ENCODE measurements at places on chromosomes 13 and 19.

DNA sequence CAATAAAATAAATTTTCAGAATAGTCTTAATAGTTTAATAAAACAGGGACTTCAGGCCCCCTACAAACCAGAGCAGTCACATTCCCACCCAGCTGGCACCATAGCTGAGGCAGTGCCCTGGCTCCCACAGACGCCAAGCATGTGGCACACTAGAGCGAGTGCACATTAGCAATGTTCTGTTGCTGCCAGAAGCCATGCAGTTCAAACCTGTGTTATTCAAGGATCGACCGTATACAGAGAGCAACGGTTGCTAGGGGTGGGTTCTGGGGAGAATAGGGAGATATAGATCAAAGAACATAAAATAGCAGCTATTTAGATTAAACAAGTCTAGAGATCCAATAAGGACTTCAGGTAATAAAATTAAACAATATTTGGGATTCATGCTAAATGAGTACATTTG lies 419.3 kb upstream of the KLHL1 start:
- DNase-seq: no peak

DNA sequence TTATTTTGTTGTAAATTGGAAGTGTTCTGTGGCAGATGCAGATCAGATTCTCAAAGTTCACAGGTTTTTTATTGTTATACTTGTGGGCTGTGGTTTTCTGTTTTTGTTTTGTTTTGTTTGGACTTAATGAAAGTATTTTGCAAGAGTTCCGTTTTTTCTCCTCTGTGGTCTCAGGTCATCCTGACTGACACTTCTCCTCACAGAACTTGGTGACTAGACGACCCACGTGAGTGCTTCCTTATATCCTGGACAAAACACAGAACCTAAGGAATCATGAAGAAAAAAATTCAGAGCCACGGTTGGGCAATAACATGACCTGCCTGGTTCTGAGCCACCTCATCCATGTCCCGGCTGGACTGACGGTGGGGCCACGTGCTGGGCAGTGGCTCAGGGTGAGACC lies 2.5 kb upstream of the RFPL4AL1 start:
- no peak for DNase-seq

GRCh38 chr13:37295071-37295470 lies 189.6 kb upstream of the CSNK1A1L start:
- DNase-seq: no peak

- no peak for DNase-seq
These were observed 1322.0 kb downstream of the EFNB2 start for GRCh38 chr13:105213512-105213911.

DNA sequence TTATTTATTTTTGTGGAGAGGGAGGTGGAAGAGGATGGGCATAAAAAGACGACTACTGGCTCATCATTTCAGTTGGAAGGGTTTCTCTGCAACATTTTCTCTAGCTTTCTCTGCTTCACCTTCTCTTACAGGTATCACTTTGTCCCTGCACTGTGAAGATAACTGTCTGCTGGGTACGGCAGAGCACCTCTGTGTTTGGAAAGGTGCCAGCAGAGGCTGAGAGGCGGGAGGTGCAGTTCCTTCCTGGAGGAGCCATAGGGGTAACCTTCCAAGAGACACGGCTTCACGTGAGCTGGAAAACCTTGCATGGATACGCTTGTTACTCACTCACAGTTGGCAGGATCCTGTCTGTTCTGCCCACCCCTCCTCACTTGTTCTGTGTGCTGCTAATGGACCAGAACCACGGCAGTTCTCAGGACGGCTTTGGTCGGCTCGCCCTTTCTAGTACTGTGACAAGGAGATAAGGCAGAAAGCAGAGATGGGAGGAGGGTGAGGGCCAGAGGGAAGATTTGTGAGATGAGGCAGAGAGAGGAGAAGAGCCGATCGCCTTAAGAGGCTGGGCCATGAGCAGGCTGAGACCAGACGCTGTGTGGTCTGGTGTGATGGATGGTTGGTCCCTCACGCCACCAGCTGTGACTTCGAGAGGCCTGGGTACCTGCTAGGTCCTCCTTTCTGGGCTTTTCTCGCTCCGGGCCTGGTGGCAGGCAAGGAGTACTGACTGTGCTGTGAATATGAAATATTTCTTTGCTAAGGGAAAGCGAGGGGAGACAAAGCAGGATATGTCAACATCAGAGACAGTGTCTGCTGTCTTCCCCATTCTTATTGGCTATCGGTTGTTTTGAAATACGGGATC lies 66.8 kb downstream of the MRPL57 start:
- no peak for DNase-seq

- no peak for DNase-seq
These were observed 32.7 kb upstream of the FLT1 start for GRCh38 chr13:28527629-28528028.

DNA sequence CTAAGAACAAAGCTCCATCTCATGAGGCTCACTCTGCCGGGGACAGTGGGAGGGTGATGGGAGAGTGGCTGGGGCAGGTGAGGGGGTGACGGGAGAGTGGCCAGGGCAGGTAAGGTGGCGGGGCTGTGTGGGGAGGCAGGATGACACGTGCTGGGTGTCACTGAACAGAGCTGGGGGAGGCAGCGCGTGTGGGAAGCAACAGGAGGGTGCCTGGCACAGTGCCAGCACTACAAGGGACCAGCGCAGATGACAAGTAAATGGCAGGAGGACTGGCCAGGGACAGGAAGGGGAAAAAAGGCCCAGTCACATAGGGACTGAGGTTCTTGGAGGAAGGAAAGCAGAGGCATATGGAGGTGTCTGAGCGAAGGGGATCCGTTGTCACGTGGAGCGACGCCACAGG lies 129.9 kb downstream of the RNF17 start:
- DNase-seq: no peak

All from hepatic stellate cell (primary cell).